Heart right ventricle (tissue), 16 donors: ENCODE measurements at places on chromosomes 7 and 10.

GRCh38 chr10:97714401-97715258 is 1.1 kb downstream of the MARVELD1 start:
- peak; percentile 76 for DNase-seq

GRCh38 chr10:53003094-53003493 is 230.5 kb upstream of the MBL2 start:
- no peak for DNase-seq

DNA sequence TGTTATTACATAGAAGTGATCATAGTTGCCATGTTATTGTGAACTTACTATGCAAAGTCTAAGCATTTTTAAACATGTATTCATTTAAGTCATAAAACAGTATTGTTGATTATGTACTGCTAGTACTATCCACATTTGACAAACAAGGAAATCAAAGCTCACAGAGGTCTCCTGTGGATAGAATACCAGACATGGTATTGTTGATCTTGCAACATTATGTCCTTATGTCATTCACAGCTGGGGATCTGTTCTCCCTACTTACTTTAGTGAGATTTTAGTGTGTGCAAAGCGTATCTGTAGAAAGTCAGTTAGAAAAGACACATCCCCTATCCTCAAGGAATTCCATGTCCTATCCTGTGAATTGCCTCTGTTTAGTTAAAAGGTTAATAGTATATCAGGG is 106.1 kb downstream of the SND1 start:
- no peak for DNase-seq

GRCh38 chr7:134605978-134606923 is 40.4 kb upstream of the BPGM start:
- peak; percentile 65 for DNase-seq

DNA sequence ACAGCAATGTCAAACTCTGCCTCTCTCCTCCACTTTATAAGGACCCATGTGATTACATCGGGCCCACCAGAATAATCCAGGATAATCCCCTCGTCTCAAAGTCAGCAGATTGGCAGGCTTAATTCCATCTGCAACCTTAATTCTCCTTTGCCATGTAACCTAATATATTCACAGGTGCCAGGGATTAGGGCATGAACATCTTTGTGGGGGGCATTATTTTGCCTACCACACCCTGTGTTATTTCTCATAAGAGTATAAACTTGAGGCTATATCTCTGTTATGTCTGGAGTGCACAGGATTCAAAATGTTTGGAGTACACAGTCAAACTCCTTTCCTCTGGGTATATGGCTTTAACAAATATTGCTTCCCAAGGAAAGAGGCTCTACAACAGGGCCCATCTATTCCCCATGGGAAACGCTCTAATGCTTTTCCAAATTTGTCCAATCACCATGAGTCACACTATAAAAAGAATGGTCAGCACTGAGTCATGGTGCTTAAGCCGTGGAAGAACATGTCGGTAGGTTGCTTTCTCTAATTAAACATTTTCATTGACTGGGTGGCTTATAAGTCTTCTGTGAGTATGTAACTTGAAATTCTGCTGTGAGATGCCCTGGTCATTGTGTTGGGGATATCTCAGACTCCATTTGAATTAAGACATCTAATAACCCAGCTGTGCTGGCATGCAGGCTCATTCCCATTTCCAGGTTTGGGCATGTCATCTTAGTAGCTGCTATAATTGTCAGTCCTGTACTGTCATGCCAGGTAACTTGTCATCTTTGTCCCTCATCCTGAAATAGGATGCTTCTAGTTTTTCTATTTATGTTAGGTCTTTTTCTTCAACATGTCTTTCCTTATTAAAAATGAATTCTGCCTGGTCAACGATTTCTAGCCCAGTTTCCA is 11.5 kb upstream of the AKR1B10 start:
- no peak for DNase-seq

DNA sequence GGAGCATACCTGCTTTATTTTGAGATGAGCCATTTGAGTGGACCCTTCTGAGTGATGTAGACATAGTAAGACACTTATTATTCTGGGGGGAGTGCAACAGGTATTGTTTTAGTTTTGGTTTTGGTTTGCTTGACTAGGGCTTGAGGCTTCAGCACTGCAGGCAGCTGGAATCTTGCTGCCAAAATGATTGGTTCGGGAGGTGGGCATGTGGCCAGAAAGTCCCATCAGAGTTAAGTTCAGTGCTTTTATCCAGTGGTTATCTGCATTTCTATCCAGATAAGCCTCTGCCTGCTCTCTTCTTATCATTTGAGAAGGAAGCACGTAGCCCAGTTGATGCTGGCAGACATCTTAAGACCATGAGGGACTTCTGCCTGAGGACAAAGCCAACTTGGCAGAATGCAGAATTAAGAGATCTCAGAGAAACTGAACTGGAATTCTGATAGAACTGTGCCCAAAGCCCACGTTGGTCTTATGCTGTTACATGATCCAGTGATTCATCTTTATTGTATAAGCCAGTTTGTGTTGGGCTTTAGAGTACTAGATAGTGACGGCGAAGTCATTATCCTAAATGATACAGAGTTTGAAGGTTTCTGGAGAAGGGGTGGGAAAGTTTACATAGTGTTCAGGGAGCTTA is 9.6 kb upstream of the JAZF1 start:
- DNase-seq = no peak
